HFFc6 (cell line): ENCODE measurements at places on chromosomes 1 and 21.
A peak's percentile ranks its signal among the peaks of the same experiment; 100 is the strongest.

GRCh38 chr1:83017276-83017675, 981.7 kb downstream of the TTLL7 start:
- no peak for DNase-seq

GRCh38 chr1:168613038-168613451, 36.6 kb downstream of the XCL1 start:
- no peak for DNase-seq

GRCh38 chr1:218702775-218703174, 357.6 kb downstream of the TGFB2 start:
- no peak for DNase-seq

- no peak for DNase-seq
These were observed 75.8 kb downstream of the ITPKB start for GRCh38 chr1:226663327-226663704.

- peak; percentile 66 for DNase-seq
These were observed 193.5 kb downstream of the PAPPA2 start for GRCh38 chr1:176656257-176656995.

DNA sequence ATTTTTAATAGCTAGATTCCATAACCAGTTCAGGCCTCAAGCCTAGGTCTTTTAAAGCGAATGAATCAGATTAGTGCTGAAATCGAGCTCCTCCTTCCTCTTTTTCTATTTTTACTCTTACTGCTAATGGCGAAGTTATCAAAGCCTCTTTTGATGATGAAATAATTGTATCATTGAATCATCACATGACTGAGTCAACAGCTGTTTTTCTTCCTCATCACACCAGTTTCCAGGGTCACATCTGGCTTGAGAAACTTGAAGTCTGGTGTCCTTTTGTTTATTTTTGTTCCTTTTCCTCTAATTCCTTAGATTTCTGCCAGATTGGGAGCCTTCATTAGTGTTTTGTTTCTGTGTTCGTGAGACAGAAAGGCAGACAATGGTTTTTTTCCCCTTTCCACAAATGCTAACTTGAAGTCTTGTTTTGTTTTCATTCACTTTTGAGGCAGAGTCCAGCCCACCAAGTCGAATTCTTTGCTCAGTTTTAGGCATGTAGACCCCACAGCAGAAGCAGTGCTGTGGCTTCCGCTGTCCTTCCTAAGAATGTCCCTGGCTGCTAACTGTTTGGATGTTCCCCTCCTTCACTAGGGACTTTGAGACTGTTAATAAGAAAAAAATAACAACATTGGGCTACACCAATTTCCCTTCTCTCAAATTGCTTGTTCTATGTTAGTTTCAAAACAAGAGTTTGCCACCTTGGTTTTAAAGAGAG, 51.9 kb upstream of the FMOD start:
- DNase-seq = peak; percentile 77

GRCh38 chr1:206464456-206464964, 5.8 kb upstream of the IKBKE start:
- peak; percentile 91 for DNase-seq

DNA sequence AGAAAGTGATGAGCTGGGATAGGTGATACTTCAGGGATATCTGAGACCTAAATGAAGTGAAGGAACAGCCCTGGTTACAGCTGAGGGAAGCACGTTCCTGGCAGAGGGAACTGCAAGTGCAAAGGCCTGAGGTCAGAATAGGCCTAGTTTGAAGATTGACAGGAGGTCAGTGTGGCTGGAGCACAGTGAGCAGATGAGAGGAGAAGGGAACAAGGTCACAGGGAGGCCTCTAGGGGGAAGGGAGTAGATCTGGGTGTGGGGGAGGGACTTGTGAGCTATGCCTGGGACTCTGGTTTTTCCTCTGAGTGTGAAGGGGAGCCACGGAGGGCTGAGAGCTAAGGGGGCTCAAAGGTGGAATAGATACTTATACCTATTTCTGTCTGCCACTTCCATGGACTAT, 736.4 kb downstream of the MATN1 start:
- no peak for DNase-seq

DNA sequence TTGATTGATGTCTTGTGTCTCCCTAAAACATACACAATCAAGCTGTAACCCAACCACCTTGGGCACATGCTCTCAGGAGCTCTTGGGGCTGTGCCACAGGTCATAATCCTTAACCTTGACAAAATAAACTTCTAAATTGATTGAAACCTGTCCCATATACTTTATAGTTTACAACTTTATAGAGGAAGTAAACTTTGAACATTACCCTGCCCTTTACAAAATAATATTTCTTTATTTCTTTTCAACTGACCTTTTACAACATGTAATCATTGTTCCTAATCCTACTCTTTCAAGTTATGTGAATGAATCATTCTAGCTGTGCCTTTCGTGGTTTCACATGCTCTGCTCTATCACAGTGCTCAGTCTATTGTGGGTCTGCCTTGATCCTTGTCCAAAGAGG, 118.3 kb upstream of the ATP1A1 start:
- no peak for DNase-seq

DNA sequence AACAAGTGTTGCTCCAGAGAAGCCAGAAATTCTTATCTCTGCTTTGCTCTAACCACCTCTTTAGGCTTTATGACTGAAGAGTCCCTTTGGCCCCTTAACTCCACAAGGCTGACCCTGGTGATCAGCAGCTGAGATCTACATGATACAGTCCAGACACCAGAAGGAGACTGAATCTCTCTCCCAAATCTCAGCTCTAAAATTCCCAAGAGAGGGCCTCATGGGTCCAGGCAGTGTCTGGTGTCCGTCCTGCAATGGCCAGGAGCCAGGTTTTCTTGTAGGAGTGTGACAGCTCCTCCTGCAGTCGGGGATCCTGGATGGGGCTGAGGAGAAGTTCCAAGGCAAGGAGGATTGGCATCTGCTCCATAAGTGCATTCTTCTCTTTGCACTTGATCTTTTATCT, 35.3 kb downstream of the L1TD1 start:
- DNase-seq = no peak

DNA sequence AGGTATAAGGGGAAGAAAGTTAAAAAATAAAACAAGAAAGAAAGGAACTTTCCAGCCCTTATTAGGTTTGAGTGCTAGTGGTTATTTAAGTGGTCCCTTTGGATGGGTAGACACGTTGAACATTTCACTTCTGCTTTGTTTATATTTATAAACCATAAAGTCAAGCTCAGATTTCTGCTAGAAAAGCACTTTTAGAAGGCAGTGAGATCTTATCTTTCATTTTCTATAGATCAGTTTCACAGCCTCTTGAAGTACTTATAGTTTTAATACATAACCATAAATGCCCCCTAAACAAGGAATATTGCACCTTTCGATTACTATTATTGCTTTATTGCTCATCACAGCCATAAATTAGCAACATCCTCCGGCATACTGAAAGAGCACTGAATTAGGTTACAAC, 446.8 kb upstream of the PLXNA2 start:
- no peak for DNase-seq

DNA sequence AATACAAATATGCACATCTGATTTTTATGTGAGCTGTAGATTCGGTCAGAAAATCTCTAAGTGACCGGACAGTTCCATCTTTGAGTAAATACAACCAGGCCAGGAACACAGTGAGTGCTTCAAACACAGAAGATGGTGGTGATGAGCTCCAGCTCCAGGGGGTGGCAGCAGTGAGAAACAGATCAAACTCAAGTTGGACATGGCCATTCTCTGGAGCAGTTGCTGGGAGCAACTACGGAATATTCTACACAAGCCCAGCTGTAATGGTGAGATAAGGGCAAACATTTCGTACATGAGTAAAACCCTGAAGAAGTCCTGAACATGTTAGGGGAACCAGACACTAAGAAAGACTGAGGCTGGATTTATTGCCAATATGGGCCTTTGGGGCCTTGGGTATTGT, 100.7 kb downstream of the BARHL2 start:
- DNase-seq = no peak

GRCh38 chr1:52426371-52426770, 22.0 kb downstream of the PRPF38A start:
- DNase-seq = peak; percentile 38

- DNase-seq = no peak
These were observed 6.7 kb upstream of the SEC16B start for GRCh38 chr1:177976596-177976995.

GRCh38 chr1:227305894-227306626, 12.2 kb downstream of the CDC42BPA start:
- no peak for DNase-seq

GRCh38 chr1:235999259-235999925, 65.5 kb downstream of the NID1 start:
- DNase-seq = peak; percentile 96

- no peak for DNase-seq
These were observed 141.9 kb downstream of the PTBP2 start for GRCh38 chr1:96863449-96863848.

GRCh38 chr1:153058154-153058553, 842 bp upstream of the SPRR2A start:
- DNase-seq = no peak

GRCh38 chr1:205270764-205271163, 43.0 kb downstream of the TMCC2 start:
- peak; percentile 62 for DNase-seq

- DNase-seq = no peak
These were observed 98.4 kb downstream of the GLUL start for GRCh38 chr1:182293119-182293589.

DNA sequence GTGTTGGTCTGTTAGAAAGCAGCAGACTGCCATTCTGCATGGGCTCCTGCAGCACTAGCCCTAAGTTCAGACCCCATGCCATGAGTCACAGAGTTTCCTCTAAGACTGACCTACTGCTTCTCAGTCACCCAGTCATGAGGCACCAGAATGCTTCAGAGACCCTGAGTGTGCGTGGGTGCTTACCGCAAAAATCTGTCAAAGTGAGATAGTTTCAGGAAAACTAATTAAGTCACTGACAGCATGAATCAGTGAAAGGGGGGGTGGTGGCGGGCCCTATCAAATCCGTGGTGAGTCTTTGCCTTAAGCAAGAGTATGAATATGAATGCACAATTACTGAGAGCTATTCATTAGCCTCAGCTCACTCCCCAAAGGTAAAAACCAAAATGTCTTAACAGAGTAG, 98.1 kb downstream of the KCTD3 start:
- DNase-seq = peak; percentile 69

DNA sequence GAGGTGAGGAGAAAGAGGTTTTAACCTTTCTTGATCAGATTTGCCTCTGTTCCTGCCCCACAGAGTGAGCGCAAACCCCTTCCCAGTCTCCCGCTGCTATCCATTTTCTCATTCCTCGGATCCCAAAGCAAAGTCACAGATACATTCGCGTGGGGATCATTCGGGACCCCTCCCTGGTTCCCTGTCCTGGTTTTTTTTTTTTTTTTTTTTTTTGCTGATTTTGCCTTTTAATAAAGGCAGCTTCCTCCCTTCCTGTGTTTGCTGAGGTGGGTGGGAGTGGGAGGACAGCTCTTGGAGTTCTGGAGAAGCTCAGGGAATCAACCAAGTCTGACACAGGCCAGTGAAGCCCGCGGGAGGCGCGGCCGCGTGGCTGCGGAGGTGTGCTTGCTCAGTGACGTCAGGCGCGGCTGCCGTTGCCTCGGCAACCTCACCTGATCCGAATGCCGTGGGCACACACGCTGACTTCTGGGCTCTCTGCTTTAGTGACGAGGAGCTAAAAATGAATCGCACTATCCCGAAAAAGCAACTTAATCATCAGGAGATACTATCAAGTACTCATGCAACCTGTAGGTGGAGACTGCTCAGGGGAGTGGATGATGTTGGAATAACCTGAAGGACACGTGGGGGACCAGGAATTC, 106.4 kb downstream of the TBX19 start:
- no peak for DNase-seq

DNA sequence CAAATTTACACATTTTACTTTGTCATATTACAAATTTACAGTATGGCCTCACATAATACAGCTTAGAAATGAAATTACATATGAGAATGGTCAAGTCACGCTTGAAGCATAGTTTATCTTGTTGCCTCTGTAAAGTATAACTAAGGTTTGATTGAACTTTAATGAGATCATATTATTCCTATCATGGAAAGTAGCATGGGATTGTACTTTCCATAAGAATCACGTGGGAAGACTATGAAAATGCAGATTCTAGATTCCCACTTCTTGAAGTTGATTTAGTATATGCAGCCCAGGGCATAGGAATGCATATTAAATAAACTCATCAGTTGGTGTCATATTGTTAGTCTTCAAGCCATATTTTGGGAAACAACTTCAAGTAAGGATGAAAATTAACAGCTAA, 342.8 kb downstream of the NCAM2 start:
- no peak for DNase-seq

DNA sequence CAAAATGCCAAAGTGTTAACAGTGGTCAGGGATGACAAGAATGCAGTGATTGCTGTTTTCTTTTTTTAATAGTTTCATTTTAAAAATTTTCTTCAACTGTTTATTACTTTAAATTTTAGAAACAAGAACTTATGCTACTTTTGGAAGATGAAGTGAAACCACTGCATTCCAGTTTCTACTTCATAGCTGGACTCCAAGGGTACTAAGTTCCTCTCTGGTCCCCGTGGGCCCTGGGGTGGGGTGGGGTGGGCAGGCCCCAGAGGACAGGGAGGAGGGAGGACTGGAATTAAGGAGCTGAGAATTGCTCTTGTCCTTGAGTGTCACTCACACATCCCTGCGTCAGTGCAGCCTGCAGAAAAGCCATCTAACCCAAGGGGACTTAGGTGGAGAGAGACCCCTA, 97.3 kb downstream of the RAVER2 start:
- no peak for DNase-seq

DNA sequence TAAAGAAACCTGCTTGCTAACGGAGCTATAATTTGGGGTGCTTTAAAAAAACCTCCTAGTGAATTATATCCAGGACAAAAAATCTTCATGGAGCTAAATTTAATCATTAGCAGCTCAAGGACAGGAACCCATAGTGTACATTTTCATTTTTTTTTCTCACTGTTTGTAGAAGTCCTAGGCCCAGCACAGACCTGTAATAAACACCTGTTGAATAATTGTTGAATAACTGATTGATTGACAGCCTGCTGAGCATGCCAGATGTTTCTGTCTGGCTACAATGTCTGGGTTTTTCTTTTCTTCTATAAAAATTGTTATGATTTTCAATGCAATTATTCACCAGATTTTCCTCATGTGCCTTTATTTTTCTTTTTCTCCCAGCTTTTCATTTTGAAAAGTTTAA, 10.9 kb upstream of the GALNT2 start:
- no peak for DNase-seq

GRCh38 chr21:46116776-46117585, 19.1 kb downstream of the COL6A2 start:
- peak; percentile 53 for DNase-seq
